ENCODE measurements at places on chromosomes 2 and 18.

DNA sequence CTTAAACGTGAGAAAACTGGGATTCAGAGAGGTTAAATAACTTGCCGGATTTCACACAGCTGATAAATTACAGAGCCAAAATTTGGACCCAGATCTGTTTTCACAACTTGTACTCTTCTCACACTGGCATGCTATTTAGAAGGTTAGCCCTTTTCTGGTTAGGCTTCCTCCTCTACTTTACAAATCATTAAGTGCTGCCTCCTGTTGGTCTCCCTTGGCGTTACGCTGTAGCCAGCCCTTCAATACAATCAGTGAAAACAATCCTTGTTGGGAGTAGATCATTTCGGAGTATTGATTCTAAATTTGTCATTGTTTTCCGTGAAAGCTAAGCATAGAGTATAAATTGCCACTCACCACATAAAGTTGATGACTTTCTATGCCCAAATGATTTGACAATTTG is 153.5 kb downstream of the ARHGAP15 start:
- DNase-seq = no peak

DNA sequence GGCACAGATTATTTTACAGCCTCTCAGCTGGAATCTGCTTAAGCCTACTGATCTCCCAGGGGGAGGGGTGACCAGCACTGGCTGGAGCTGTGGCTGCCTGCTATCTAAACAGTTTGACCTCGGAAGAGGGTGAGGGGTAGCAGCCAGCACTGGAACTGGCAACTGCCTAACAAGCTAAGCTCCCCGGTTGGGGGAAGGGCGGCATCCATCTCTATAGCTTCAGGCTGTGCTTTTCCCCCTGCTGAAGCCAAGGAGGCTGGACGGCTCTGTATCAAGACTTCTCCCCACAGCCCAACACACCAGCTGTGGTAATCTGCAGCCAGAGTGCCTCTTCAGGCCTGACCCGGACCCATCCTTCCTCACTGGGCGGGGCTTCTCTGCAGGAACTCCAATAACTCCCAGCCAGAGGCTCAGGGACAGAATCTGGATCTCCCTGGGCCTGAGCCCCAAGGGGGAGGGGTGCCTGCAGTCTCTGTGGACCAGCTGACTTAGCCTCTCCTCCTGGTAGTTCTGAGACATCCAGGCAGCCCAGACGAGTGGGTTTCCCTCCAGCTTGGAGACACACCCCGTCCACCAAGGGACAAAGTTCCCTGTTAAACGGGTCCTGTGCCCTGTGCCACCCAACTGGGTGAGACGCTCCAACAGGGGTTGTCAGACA is 560.2 kb downstream of the LRP1B start:
- DNase-seq = no peak

GRCh38 chr2:70771446-70771845 is 3.4 kb upstream of the ADD2 start:
- DNase-seq = no peak

- DNase-seq = no peak
Measured at GRCh38 chr2:161230959-161231358, 70.7 kb downstream of the TANK start.

DNA sequence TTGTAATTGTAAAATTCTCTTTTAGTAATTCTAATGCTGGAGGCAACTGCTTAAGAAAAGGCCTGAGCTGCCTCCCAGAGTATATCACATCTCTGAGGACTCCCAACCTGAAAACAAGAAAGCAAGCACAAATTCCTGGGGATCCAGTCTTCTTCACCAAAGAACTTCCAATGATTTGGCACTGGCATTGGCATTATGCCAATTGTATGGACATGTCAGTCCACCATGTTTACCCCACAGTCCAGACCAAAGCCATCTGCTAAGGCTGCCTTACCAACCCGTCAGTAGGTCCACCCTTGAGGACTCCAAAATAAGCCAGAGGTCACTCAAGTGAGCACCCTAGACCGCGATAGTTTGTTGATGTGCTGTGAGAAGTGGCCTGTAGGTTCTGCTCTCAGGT is 263.1 kb downstream of the RND3 start:
- DNase-seq = no peak

DNA sequence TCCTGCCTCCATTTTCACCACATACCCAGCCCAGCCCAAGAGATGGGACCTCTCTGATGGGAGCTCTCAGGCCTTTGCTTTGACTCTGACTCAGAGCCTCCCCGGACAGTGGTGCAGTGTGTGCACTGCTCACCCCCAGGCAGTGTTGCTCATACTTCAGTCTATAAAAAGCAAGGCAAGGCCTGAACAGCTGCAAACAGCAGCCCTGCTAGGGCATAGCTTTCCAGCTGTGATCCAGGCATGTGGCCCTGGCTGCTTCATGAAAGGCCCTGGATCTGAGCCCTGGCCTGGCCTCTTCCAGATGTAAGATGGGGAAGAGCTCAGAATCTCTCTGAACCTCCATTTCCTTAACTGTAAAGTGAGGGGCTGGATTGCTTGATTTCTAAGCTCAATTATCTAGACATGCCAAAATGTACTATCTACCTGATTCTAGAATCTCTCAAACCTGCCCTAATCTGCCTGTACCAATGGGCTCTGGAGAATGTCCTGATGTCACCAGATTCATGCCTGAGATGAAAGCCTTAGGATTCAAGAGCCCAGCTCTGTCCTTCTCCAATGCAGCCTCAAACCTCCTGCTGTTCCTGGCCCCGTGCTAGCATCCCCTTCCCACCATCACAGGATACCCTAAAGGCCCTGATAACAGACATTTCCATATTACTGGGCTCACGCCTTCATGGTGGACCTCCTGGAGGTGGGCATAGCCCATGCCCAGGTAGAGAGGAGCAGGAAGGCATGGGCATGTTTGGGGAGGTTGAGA is 206.9 kb downstream of the ARL4C start:
- no peak for DNase-seq

- no peak for DNase-seq
Measured at GRCh38 chr2:27993950-27994728, 103.6 kb downstream of the BABAM2 start.

GRCh38 chr2:46298272-46298521 is 990 bp downstream of the EPAS1 start:
- DNase-seq = no peak

GRCh38 chr2:213315168-213315876 is 31.1 kb downstream of the SPAG16 start:
- no peak for DNase-seq

- peak; percentile 56 for DNase-seq
Measured at GRCh38 chr2:196719110-196719872, 79.8 kb downstream of the CCDC150 start.

DNA sequence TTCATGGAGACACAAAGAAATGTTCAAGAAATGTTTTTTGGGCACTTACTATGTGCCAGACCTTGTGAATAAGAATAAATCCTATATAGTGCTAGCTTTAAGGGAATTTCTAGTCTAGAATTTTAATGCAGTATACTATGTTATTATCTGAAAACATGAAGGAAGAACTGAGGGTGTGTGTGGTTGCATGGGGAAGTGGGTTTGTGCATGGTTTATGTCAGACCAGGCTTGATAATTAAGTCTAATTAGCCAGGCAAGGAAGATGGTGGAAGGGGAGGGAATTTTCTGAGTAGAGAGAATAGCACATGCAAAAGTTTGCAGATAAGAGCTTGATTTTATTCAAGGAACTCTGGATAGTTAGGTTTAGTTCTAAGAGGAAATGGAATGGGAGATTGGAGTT is 6.5 kb downstream of the RBBP8 start:
- DNase-seq = no peak

DNA sequence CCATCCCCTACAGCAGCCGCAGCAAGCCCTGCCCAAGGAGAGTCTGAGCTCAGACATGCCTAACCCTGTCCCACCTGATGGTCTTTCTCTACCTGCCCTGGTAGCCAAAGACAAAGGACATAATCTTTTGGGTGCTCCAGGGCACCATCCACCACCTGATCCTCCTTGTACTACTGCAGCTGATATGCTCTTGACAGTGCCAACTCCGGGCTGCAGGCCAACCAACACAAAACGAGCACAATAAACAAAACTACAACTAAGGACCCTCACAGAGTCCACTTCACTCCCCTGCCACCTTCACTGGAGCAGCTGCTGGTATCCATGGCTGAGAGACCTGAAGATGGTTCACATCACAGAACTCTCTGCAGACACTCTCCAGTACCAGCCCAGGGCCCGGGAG is 106.3 kb downstream of the GRB14 start:
- no peak for DNase-seq

DNA sequence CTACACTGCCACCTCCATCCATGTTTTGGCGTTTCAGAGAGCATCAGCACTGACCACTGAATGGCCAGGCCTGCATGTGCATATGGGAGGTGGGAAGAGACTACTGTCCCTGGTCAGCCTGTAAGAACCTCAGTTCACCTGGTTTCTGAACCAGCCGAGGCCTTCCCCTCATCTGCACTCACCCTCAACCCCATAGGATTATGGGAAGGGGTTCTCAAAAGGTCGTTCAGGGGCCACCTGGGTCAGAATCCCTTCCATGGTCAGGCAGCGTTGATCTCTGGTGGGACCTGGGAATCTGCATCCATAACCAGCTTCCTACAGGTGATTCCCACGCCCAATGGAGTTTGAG is 36.7 kb downstream of the TET3 start:
- no peak for DNase-seq

DNA sequence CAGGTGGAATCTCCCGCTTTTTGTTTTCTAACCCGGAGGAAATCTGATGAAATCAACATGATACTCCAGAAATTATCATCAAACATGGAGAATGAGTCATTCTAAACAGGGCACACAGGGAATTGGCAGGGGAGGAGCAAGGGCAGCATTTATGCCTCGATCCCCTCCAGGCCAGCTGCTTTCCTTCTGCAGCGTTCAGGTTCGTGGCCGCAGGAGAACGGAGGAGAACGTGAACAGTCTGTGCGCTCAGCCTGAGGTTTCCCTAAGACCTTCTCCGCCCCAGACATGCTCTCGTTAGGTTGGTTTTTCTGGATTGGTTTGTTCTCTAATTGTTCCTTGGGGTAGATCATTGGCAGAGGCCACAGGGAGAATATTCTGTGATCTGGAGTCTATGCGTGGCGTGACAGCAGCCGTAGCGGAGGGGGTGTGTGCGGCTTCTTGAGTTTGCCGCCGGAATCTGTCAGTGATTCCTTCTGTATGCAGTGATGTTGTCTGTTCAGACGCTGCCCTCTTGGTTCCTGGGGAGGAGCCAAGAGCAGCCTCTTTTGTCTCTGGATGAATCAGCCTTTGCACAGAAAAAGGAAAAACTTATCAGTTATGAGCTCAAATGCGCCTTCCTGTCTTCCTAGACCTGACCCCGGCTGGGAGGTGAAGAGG is 75.9 kb downstream of the SH3BP4 start:
- no peak for DNase-seq

DNA sequence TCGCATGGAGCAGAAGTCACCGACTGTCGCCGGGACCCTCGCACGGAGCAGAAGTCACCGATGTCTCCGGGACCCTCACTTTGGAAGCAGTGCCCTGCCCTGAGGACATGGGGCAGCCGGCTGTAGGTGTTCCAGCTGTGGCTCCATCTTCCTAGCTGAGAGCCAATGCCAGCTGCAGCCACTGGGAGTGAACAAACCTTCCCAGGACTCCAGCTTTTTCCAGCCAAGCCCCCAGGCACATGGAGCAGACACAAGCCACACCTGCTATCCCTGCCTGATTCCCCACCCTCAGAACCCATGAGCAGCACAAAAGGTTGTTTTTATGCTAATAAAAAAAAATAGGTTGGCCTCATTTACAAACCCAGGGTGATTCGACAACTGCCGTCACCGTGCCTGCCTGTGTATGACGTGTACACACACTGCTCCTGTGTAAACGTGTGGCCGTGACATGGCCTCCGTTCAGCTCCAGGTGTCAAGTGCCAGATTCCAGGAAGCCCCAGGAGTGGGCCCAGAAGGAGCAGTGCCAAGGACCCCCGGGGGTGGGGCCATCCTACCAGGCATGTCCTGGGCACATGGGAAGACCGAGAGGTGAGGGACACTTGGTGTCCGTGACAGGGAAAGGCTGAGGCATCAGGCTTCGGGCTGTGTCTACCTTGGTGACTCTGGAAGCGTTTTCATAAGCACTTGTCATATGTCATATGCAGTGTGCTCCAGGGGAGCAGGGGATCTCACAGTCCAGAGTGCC is 91.5 kb downstream of the EIPR1 start:
- no peak for DNase-seq

- no peak for DNase-seq
Measured at GRCh38 chr2:60453872-60454271, 99.6 kb downstream of the BCL11A start.

DNA sequence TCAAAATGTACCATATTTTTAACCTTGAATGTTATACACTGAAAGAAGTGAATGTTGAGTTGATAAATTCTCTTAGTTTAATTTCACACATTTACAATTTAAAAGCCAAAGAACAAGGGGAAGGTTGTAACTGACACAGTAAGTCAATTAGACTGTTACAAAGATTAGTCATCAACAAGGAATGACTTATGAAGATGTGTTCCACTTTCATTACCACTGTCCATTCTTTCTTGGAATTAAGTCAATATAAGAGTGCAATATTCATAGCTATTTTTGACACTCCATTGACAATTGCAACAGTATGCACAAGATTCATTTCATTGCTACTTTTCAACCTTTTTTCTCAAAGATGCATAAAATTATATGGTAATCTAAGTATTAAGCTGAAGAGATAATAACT is 291.3 kb downstream of the RIT2 start:
- no peak for DNase-seq

GRCh38 chr18:79574938-79575525 is 104.6 kb upstream of the CTDP1 start:
- no peak for DNase-seq

GRCh38 chr2:110979471-110980338 is 141.0 kb upstream of the BCL2L11 start:
- DNase-seq = no peak

DNA sequence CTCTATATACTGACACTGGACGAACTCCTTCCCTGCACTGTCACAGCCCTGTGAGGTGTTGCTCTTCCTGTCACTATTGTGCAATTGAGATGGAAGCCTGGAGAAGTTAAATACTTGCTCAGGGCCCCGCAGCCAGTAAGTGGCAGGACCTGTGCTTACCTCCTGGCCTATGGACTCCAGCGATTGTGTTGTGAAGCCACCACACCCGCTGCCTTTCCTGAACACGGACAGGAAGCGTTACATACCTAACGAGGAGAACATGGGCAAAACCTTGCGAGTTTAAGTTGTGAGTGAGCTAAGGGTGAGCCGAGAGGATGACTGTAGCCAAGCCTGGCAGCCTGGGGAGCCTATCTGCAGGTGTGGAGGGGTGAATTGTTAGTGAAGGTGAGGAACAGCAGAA is 26.1 kb downstream of the RAB31 start:
- DNase-seq = no peak

- no peak for DNase-seq
Measured at GRCh38 chr2:101609433-101609832, 88.1 kb upstream of the MAP4K4 start.

DNA sequence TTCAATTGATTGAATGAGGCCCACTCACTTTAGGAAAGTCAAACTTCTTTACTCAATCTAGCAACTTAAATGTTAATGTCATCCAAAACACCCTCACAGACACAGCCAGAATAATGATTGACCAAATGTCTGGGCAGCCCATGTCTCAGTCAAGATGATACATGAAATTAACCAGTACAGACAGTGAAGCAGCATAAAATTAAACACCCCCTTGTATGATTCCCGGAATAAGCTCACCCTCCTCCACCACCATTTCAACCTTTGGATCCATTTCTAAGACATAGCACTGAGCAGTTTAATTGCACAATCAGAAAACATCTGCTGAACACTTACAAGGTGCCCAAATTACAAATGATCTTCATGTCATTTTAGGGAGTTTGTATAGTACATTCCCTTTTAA is 570.7 kb upstream of the ID2 start:
- no peak for DNase-seq

GRCh38 chr2:239807568-239807967 is 217.6 kb downstream of the NDUFA10 start:
- DNase-seq = no peak

- no peak for DNase-seq
Measured at GRCh38 chr2:190051223-190051622, 11.3 kb downstream of the MSTN start.
